ENCODE measurements at places on chromosomes 7 and 10.

- DNase-seq: no peak
These were observed 18.9 kb upstream of the DNAJC1 start for GRCh38 chr10:22022257-22023032.

DNA sequence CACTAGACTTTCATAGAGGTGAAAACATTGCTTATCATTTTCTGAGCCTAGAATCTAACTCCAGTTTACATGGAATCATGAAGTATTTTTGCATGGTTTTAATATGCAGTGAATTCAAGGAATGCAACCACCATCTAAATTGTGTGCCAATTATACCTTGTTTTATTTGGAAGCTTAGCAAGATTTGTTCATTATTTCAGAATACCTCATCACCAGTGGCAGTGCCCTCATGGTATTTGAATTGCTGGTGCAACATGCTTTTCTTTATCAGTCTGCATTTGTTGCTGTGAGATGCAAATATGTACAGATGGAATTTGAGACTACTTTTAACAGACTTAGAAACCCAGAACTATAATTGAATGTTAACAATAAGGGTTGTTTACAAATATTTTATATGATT is 18.7 kb upstream of the ZNF800 start:
- DNase-seq: no peak

- no peak for DNase-seq
These were observed 945.9 kb downstream of the GRID1 start for GRCh38 chr10:85420501-85421191.

DNA sequence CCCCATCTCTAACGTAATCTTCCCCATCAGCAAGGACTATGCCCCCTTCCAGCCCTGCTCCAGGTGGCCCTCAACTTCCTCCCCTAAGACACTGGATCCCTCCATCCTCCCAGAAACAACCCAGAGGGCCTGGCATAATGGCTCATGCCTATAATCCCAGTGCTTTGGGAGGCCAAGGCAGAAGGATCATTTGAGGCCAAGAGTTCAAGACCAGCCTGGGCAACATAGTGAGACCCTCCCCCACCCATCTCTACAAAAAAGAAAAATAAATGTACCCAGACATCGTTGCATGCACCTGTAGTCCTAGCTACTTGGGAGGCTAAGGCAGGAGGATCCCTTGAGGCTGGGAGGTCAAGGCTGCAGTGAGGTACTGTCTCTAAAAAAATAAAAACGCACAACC is 42.6 kb downstream of the TMEM130 start:
- no peak for DNase-seq

DNA sequence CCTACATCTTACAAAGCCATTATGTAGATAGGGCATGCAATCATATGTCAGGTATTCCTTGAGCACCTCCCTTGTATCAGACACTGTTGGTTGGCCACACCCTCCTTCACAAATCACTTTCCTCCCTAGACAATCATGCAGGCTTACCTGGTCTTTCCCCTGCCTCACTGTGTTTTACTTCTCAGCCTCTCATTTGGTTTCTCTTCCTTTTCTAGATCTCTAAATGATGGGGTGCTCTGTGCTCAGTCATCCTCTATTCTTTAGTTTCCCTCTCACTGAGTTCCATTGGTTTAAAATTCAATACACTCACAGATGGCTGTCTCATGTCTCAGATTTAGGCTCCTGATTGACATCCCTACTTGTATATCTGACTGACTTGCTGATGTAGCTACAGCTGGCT is 31.4 kb downstream of the ANK3 start:
- no peak for DNase-seq

DNA sequence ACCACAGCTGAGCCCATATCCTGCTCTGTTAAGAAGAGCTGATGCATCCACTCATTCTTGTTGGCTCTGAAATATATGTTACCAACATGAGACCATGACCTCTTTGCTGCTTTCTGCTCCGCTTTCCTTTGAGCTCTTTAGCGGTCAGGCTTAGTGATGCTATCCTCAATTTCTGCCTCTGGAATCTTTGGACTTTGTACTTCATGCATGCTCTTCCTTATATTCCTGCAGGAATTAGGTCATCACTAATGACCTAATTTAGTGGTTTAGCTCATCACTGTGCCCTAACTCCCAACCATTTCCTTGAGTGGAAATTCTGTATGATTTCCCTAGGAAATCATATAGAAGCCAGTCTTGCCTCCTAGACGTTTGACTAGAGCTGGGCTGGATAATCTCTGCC is 119.5 kb downstream of the AOAH start:
- DNase-seq: no peak

DNA sequence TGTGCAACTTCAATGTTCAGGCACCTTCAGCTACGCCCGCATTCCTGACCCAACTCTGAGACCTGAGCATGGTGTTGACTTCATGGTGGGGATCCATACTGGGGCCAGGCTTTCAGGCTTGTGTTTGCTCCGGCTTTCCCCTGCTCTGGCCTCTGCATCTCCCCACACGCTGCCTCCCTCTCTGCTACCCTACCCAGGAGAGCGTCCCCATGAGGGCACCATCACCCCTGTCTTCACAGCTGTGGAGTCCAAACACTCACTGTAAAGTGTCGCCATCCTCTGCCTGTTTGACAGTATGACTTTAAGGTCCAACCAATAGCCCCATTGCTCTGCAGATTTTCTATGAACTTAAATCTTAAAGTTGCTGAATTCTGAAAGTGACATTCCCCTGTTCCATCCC is 199.0 kb upstream of the GRB10 start:
- DNase-seq: no peak

DNA sequence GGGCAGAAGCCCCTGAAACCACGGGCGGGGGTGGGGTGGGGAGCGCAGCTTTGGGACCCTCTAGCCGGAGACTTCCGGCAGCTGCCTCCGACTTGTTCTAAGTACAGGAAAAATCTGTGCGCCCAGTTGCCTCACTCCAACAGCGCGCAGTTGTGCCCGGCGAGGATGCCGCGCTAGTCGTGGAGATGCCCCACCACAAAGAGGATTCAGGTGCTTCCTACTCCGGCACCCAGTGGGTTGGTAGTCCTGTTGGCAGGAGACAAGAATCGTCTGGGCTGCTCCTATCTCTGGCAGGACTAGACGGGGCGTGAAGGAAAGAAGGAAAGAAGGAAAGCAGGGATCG is 465 bp upstream of the NPY start:
- no peak for DNase-seq

GRCh38 chr7:94298943-94299342 is 95.8 kb upstream of the COL1A2 start:
- no peak for DNase-seq

GRCh38 chr10:5890452-5890915 is 441 bp downstream of the FBH1 start:
- DNase-seq: peak; percentile 72

- no peak for DNase-seq
These were observed 56.1 kb downstream of the FEZF1 start for GRCh38 chr7:122248472-122248871.

GRCh38 chr7:150753826-150754603 is 16.8 kb downstream of the GIMAP5 start:
- no peak for DNase-seq

GRCh38 chr10:129785536-129785981 is 178.5 kb downstream of the EBF3 start:
- no peak for DNase-seq

- DNase-seq: no peak
These were observed 188.4 kb upstream of the CACNA2D1 start for GRCh38 chr7:82631998-82632397.
